Suppressor macrophage treated with lipopolysaccharide for 4 hours (primary cell): ENCODE measurements at places on chromosomes 1 and 21.
A peak's percentile ranks its signal among the peaks of the same experiment; 100 is the strongest.

DNA sequence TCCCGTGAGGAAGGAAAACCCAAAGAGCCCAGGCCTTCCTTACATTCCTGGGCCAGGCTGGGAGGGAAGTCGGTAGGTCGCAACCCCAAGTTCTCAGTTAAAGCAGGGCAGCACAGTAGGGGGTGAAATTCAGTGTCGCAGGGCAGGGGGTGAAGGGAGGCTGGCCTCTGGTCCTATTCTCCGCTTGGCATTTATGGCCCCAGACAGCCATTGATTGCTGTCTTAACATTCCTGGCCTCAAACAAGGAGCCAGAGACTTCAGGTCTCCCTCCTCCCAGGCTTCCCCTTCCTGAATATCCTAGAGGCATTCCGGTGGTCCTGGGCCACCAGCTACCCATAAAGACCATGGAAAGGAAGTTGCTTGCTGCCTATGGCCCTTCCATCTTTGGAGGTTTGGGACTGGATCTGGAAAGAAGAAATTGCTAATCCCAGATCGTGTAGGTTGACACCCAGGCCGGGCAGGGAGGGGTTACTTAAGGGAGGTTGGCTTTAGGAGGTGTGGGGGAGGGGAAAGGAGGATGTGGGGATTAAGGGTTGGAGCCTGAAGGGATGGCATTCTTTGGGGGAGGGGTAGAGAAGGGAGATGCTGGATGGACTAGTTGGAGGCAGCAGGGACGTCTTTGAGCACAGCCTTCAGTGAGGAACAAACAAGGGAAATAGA, 1.7 kb downstream of the LIN28A start:
- DNase-seq = no peak

- no peak for DNase-seq
Measured at GRCh38 chr1:33383489-33383888, 47.4 kb downstream of the PHC2 start.

GRCh38 chr21:45552696-45553391, 10.6 kb upstream of the SLC19A1 start:
- DNase-seq = no peak

DNA sequence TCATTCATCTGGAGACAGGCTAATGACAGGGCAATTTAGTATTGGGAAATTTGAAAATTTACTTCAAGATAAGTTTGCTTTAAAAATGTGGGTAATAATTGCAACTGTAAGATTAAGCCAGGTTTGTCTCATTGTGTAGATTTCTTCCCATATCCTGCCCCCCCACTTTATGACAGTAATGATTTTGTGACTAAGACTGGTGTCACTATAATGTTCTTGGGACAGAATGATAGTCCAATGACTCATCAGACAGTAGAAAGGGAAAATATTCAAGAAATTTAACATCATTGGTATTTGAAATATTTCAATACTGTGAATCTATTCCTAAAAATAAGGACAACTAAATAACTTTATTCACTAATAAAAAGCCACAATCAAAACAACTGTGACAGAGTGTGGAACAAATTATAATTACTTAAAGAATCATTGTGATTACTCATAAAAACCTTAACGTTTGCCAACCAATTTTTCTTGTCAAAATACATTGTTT, 36.7 kb downstream of the FH start:
- DNase-seq = peak; percentile 46

DNA sequence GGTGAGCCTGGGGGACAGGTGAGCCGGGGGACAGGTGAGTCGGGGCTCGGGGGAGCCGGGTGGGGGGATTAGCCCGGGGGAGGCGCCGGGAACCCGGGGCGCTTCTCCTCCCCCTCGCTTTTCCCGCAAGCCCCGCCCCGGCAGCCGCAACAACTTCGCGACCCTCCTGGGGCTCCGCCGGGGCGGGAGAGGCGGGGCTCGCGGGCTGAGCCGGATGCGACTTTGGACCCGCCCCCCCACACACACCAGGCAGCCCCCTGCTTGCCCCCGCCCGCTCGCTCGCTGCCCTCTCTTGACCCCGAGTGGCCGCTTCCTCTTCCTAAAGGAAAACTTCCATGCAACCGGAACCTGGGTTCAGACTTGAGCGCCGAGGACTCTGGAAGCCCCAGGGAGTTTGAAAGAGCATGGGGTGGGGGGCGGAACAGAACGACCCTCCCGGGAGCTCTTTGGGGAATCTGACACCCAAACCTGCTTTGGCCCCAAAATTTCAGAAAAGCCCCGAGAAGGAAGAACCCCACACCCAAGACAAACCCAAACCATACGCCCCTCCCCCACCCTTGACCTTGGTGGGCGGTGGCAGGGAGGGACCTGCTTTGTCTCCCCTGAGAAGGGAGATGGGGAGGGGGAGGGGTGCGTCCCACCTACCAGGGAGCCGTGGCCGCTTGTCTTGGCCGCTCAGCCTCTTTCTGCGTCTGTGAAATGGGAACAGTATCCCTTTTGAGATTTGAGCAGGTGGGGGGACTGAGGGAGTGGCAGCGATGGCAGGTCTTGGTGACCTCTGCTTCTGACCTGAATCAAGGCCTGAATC, 550 bp downstream of the ARHGEF16 start:
- DNase-seq = peak; percentile 36
